ENCODE measurements at places on chromosomes 3 and 15.

DNA sequence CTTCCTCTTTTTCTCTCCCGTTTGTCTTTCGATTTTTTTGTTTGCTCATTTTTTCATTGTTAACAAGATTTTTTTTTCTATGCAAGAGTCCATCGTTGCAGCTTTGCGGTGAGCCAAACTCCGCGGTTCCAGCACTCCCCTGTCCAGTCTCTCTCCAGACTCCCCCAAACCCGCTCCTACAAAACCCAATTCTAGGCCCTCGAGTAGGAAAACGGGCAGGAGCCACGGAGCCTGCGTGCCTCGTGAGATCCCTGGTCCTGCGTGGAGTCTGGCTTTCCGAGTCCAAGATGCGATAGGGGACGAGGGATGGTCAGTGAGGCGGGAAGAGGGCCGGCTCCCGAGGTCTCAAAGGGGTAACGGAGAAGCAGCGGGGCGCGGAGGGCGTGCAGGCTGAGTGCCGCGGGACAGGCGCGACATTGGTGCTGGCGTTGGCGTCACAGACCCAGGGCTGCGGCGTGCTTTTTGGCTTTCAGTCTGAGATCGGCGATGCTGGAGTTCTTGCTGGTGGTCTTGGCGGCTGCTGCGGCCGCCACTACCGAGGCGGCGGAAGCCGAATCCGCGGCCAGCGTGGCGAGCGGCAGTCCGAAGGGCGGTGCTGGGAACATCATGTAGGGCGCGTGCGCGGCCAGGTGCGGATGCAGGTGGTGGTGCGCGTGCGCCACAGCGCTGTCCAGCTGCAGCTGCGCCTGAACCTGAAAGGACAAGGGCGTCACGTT, 8.5 kb downstream of the SHOX2 start:
- peak; percentile 82 for DNase-seq

GRCh38 chr3:41276191-41276590, 76.9 kb downstream of the CTNNB1 start:
- DNase-seq = no peak

DNA sequence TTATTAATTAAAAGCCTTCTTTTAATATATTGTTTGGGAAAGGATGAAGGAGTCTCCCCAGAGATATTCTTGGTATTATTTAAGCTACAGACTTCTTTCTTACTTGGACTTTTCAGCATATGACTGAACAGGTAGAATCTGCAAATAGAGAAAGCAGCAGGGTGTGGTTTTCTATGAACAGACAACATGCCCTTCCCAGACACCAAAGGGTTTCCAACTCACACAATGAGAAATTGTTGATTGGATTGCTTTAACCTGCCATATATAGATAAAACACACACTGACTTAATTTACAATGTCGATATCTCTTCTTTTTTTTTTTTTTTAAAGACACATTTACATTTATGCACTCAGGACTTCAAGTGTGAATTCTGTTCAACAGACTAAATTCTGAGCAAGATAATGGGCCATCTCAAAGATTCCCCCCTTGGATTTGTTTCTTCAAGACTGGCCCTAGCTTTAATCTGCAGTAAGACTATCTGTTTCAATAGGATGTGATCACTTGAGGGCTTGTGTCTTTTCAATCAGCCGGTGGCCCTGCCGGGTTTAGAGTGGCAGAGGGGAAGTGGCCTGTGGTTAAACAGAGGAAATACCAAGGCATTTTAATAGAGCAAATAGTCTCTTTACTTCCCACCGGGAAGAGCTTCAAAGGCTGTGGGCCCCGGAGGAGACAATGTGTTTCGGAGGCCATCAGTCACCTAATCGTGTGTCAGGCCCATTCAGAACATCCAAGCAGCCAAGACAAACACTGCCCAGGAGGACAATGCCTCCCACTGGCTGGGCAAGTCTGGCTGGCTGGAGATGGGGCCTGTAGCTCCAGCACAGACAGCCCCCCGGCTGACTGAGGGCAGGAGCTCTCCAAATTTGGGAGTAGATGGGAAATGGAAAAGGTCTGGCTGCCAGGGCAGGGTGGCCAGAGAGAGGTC, 6.1 kb downstream of the IL17RD start:
- DNase-seq = no peak

GRCh38 chr15:49331951-49332350, 91.1 kb upstream of the FGF7 start:
- no peak for DNase-seq

DNA sequence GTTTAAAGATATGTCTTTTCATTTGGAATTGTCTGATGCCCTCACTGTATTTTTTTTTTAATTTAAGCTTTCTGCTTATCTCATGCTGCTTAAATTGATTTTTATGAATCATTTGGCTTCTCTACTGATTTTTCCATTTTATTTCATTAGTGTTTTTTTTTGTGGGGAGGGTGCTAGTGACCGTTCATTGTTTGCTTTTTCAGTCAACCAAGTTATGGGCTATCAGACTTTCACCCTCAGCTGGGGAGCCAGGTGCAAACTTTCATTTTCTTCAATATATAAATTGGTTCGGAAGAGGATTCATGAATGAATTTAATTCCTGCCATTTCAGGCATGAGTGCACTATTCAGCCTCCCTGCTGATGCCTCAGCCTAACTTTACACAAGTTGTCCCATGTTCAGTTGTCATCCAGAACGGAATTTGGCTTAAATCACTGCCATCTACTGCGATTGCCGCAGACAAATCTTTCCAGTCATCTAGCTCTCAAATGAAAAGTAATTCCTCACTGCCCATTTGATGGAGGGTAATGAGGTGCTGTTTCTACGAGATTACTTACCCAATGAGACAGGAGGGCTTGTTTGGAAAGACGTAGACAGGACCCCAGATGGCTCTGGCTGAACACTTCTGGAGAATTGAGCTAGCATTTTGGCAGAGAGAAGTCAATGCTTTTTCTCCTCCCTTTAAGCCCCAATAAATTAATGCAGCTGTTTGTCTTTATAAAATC, 89.9 kb upstream of the RORA start:
- no peak for DNase-seq

DNA sequence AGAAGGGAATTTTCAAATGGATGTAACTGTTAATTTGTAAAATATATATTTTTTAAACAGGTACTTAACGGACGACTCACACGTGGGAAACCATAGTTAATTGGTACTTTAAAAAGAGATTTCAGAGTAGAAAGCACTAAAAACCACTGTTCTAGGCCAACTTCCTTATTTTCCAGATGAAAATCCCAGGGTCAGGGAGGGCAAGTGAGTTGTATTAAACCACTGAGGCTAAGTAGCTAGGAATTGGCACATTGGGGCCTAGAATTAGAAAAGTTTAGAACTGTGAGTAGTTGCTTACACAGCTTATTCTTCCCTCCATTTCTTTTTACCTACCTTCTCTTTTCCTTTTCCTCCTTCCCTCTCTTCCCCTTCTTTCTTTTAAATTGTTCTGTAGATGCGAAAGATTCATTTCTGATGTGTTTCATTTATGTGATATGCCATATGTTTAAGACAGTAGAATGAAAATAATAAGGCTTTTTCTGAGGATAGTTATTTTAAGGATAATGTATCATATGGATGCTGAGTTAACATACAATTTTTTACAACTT, 4.1 kb upstream of the UTS2B start:
- DNase-seq = no peak
